GM12865 (cell line): ENCODE measurements at places on chromosomes 5 and 9.

GRCh38 chr5:96243203-96243602 is 189.8 kb downstream of the PCSK1 start:
- no peak for DNase-seq

- peak; percentile 79 for DNase-seq
Measured at GRCh38 chr5:159156426-159157238, 52.7 kb downstream of the RNF145 start.

DNA sequence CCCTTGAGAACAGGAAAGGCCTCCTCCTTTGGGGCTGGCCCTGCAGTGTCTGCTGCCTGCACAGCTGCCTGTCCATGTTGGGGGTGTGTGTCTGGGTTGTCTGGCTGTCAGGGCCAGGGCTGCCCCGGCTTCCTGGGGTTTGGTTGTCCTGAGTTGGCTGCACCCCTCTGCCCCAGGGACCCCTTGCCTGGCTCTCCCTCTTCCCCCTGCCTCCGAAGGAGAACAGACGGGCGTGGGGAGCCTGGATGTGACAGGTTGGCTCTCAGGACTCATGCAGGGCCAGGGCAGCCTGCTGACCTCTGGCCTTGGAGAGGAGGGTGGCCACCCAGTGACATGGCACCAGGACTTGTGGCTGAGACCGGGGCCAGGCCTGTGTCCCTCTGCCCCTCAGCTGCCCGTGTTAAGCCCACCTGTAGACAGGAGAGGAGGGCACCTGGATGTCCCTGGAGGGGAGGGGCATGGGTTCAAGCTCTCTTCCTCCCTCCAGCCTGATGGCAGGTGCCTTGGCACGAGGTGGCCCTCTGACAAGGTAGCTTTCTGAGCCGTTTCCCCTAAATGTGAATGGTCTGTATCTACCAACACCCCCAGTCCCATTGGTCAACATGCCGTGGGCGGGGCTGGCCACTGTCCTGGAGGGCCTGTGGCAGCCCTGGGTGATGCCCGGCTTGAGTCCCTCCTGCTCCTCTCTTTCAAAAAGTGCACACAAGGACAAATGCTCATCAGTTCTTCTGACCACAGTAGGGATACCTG is 34.9 kb downstream of the WNK2 start:
- DNase-seq: no peak

DNA sequence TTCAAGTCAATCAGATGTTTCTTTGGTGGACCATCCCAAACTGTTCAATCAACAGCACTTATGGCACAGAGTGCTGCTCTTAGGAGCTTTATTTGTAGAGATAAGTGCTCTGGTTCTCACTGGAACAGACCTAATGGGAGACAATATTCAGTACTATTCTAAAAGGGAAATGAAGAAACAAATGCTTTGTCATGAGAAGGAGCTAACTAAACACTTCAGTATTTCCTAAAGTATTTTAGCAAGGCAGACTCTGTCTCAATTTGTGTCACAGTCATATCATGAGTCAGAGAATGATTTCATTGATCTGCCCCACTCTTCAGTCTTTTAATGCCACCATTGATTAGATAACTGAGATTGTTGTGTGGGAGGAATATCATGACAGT is 175.3 kb downstream of the SLF1 start:
- DNase-seq: peak; percentile 28

- DNase-seq: no peak
Measured at GRCh38 chr5:141351591-141351990, 1.7 kb downstream of the PCDHGB1 start.

DNA sequence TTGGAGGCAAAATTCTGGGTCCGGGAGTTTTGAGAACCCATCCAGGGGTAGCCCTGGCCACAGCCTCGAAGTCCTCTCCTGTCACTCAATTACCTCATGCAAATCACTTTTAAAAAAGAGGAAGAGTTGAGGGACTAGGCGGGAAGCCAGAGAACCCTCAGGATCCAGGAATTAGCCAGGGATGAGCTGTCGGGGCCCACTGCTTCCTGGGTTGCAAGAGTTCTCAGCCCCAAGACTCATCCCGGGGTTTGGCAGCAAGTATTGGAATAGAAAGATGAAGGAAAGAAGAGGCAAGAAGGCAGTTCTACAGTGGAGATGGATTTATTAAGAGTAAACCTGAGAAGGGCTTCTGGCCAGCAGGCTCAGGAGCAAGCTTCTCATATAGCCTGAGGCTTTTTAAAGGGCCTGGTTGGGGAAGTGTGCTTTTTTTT is 25.6 kb downstream of the C9orf50 start:
- DNase-seq: no peak

DNA sequence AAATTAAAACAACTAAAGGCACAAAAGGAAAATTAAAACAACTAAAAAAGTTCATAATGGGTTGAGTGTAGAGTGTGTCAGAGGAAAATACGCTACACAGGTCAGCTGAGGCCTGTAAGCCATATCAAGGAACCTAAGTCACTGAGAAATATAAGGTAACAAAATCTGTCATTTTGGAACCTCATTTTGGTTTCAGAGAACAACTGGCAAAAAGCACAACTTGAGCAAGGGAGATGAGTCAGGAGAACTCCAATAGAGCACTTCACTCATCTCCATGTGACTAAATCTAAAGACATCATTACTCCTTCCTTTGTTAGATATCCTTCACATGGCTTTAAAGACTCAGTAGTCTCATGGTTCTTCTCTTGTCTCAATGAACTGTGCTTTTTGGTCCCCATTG is 269.4 kb upstream of the POU5F2 start:
- DNase-seq: no peak

- DNase-seq: peak; percentile 81
Measured at GRCh38 chr5:67416133-67416937, 219.7 kb upstream of the CD180 start.

DNA sequence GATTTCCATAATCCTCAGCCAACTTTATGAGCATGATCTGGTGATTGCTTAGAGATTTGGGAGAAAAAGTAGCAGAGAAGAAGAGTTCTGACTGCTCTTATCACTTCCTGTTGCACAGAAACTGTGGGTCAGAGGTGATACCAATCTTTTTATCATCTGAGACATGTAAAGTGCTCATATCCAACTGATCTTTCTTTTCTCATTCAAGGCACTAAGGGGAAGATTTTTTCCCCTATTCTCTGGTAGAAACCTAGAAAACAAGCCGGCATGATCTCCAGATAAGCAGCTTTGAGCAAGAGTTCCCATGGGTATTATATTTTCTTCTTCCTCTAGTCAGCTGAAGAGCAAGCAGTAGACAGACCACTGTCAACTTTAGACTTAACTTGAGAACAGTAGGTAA is 29.0 kb upstream of the GPR150 start:
- DNase-seq: no peak
